HAP-1 (cell line): ENCODE measurements at places on chromosomes 13 and 19.

DNA sequence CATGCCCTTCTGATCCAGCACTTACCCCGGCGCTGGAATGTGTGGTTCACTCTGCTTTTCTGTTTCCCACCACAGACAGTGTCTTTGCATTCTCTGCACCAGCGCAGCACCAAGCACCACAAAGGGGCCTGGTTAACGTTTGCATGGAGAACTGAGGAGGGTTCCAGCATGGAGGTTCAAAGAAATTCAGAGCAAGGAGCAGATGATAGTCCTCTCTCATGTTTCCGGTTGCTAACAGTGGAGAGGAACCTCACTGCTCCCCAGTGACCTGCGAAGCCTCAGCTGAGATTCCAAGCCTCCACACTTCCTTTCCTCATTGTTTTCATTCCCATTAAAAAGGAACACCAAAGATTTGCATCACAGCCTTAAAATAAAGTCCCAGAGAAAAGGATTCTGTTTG lies 99.7 kb downstream of the STARD13 start:
- no peak for DNase-seq

- no peak for DNase-seq
Measured at GRCh38 chr13:80669112-80669511, 328.2 kb upstream of the SPRY2 start.

GRCh38 chr13:37383856-37384370 lies 214.7 kb downstream of the POSTN start:
- no peak for DNase-seq

- no peak for DNase-seq
Measured at GRCh38 chr19:28358633-28359032, 854.3 kb downstream of the UQCRFS1 start.

DNA sequence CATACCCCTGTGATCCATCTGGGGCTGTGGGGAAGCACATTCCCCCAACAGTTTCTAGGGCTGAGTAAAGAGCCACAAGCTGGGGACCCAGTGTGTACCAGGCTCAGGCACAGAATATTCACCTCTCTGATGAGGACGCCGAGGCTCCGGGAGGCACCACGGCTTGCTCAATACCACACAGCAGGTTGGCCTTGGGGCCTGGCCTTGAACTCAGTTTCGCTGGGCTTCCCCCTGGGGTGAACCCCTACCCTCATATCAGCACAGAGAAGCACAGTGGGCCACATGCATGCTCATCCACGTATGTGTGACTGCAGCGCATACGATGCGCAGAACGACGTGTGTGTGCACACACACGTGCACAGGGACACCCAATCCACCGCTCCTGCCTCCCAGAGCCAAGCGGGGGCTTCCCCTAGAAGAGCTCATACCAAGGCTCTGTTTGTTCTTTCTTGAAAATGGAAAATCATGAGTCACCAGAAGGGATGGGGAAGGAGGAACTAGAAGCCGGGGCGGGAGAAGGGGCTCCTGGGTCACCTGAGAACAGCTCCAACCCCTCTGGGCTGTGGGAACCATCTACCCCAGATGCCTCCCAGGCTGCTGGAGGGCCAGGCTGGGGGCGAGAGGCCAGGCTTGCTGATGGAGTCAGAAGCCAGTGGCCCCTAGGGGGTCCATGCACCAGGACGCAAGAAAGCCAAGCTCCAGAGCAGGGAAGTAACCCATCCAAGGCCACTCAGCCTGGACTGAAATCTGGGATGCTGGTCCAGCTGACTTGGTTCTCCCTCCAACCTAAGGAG lies 4.9 kb upstream of the PDE4C start:
- no peak for DNase-seq

DNA sequence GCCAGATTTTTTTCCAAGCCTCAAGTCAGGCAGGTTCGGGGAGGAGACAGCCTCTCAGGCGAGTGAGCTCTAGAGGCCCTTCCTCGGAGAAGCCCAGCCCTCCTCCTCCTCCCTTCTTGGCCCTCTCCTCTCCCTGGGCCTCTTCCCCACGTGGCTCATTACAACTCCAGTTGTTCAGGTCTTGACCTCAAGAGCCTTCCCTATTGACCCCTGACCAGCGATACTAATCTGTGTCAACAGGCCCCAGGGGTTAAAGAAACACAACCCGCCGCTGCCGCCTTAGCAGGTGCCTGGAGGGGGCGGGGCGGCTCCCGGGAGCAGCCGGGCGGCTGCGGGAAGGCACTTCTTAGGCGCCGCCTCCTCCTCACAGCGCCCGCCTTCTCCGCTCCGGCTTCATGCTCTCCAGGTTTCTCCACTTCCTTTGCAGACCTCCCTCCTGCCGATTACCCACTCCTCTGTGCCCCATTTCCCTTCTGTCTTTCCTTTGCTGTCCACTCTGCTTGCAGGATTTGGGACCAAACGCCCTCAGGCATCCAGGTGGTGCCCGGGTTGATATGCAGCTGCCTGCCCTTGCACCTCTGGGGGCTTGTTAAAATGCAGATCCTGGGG lies 51.0 kb downstream of the LYL1 start:
- peak; percentile 85 for DNase-seq

GRCh38 chr13:27607125-27607524 lies 13.2 kb downstream of the LNX2 start:
- no peak for DNase-seq

GRCh38 chr13:40376867-40377535 lies 289.4 kb downstream of the FOXO1 start:
- DNase-seq = no peak

GRCh38 chr13:77925616-77926015 lies 7.0 kb upstream of the EDNRB start:
- no peak for DNase-seq

DNA sequence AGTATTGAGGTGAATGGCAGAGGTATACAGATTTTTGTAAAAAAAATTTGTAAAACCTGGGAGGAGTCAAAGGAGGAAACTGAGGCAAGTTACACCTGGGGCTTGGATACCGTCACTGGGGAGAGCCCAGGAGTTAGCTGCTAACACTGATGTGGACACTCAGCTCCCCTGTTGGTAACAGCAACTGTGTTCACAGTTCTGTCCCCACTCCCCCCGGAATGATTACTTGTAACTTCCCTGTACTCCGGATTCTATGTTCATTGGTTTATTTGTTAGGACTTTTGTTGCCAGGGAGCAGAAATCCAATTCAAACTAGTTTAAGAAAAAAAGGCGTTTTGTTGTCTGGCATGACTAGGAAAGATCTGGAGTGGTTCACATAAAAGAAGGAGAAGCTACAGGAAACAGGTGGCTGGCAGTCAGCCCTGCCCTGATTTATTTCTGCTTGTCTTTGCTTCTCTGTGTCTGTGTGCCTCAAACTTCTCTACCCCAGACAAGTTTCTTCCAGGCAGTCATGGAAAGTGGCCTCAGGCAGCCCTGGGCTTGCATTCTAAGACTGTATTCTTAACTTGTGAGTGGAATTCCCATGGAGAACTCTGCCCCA lies 2.3 kb upstream of the GPR12 start:
- DNase-seq = no peak

DNA sequence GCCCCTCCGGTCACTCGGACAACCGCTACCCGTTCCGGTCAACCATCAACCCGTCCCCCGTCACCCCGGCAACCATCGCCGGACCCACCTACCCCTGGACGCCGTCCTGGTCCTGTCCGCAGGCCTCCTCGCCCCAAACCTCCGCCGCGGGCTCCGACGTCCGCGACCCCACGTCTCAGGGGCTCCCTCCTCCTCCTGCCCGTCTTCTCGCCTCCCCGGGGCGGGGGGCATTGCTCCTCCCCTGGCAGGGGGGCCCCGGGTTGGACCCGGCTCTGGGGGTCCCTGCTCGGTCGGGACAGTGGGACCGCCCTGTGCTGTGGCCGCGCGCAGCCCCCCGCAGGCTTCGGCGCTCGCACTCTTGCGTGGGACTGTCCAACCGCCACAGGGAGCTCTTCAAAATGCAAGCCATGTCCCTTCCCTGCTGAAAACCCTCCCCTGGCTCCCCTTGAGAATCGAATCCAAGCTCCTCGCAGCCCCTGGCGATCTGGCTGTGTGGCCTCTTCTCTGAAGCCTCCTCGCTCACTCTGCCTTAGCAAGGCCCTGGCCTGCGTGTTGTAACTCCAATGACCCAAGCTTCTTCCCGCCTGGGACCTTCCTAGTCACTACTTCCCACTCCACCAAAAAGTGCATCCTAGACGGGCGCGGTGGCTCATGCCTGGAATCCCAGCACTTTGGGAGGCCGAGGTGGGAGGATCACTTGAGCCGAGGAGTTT lies 8.4 kb downstream of the EPHX3 start:
- no peak for DNase-seq

GRCh38 chr19:10936661-10937084 lies 8.1 kb downstream of the TIMM29 start:
- peak; percentile 87 for DNase-seq

GRCh38 chr13:29522044-29522685 lies 73.3 kb downstream of the SLC7A1 start:
- DNase-seq = peak; percentile 4

DNA sequence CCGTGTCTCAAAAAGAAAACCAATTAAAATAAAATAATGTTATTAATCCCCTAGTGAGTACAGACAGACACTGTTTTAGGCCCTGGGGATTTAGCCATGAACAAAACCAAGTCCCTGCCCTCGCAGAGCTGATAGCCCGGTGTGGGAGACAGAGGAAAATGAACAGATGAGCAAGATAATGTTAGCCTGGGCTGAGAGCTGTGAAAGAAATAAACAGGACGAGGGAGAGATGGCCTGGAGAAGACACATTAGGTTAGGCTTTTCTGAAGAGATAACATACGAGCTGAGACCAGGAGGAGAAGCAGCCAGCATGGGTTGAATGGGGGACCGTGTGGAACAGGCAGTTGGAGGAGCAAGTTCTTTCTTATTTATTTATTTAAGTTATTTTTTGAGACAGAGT lies 9.0 kb downstream of the RELB start:
- DNase-seq = no peak

DNA sequence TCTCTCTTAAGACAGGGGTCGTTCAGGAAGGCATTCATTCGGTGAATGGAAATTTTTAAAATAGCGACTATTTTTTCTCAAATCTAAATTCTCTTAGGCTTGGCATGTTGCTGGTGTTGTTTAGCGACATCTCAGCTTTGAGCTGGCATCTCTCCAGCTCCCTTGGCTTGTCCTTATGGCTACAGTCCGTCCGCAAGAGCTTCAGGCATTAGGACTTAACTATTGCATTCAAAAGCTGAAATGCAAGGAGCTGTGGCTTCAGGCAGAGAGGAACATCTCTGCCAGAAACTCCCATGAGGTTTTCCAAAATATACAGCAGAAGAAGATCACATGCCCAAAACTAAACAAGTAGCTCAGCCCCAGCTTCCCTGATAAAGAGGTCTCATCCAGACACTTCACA lies 578.5 kb downstream of the EFNB2 start:
- no peak for DNase-seq

DNA sequence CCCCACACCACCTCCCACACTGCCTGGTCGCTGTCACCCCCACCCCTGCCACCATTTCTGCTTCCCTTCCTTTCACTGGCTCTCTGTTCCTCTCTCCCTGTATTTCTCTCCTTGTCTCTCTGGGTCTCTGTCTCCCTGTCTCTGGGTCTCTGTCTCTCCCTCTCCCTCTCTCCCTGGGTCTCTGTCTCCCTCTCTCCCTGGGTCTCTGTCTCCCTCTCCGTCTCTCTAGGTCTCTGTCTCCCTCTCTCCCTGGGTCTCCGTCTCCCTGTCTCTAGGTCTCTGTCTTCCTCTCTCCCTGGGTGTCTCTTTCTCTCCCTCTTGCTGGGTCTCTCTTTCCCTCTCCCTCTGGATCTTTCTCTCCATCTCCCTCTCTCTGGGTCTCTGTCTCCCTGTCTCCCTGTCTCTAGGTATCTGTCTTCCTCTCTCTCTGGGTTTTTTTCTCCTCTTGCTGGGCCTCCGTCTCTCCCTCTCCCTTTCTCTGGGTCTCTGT lies 21.6 kb downstream of the KLHL26 start:
- DNase-seq = no peak

GRCh38 chr13:60482012-60482411 lies 85.0 kb downstream of the TDRD3 start:
- no peak for DNase-seq

DNA sequence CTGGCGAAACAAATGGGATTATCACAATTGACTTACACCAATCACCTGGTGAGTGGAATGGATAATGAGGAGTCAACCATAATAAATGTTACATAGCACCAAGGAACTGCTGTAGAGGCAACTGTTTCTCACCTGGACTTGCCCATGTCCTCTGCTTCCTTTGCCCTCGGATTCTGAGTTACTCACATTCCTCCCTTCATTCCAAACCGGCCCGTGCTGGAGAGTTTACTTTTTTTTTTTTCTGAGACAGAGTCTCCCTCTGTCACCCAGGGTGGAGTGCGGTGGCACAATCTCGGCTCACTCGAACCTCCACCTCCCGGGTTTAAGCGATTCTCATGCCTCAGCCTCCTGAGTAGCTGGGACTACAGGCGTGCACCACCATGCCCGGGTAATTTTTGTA lies 41.5 kb upstream of the TSC22D1 start:
- no peak for DNase-seq

- DNase-seq = peak; percentile 33
Measured at GRCh38 chr13:82076496-82076895, 1735.6 kb upstream of the SPRY2 start.

- no peak for DNase-seq
Measured at GRCh38 chr13:46119883-46120614, 15.2 kb upstream of the CPB2 start.

DNA sequence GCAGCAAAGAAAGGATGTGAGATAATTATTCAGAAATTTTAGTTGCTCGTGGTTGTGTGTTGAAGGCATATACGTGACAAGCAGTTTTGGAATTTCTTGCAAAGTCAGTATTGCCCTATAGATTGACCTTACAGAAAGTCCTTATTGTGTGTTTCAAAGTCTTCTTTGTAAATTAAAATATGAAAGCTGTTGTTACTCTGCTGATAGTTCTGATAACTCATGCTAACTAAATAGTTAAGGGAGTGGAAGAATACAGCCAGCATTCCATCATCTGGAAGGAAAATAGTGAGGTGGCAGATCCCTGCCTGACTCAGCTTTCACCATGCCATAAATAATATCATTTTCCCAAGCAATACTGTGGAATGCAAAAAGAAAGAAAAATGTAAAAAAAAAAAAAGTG lies 27.2 kb downstream of the WASF3 start:
- no peak for DNase-seq

DNA sequence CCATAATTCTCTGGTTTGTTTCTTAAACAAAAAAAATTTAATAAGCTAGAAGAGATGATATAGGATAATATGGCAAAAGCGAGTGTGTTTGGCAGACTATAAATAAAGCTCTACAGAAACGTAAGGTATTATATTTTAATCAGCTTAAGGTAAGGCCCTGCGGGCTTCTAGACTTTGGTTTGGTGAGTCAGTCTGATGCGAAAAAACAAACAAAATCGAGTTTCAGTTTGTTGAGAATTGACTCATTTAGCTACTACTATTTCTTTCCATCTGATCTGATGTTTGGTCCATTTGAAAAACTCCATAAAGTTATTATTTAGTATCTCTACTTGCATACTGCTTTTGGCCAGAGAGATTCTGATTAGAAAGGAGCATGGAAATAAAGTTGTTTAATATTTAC lies 138.0 kb downstream of the MIPEP start:
- no peak for DNase-seq

DNA sequence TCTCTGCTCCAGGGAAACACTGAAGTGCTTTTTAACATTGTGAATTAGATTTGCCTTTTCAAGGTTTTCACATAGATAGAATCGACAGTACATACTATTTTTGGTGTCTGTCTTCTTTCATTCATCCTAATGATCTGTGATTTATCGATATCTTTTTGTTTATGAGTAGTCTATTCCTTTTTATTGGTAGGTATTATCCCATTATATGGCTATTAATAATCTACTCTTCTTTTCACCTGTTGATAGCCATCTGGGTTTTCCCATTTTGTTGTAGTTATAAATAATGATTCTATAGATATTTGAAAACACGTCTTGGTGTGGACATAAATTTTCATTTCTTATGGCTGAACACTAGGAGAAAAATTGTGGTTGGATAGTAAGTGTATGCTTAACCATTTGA lies 262.6 kb downstream of the MAB21L1 start:
- no peak for DNase-seq
